ENCODE measurements at places on chromosomes 6 and 20. TPM values are rescaled to one million over a fixed set of nuclear protein-coding genes. Genes with fewer than 3 reads are reported as not detected.

Gene PAK5
- not detected for total RNA-seq

Gene SLC22A1
- total RNA-seq = 1.5 TPM

Gene CD109
- 0.15 TPM for total RNA-seq

Gene C6orf141
- total RNA-seq = not detected

DNA sequence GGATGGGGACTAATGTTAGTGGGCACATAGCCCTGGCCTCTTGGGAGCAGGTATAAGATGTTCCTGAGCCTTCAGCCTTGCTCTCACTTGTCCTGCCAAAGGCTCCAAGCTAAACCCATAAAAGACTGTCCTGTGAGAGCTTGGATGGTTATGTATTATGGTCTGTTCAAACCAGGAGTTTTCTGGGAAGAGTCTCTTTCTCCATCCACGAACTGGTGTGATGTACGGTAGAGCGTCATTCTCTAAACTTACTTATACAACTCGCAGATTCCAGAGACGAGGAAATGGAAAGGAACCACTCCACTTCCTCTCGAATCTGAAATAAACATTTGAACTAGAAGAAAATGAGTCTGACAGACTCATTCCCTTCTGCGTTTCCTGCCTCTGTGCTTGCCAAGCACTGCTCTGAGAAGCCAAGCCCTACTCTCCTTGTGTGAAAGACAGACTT is 5.3 kb downstream of the SOBP start:
- DNase-seq = no peak

- DNase-seq = no peak
These were observed 5.9 kb downstream of the CST1 start for GRCh38 chr20:23744817-23745216.

GRCh38 chr6:130890521-130890971 is 63.3 kb downstream of the SMLR1 start:
- no peak for DNase-seq

GRCh38 chr20:21102603-21103311 is 3.4 kb downstream of the LINC00237 start:
- DNase-seq = peak; percentile 61

- DNase-seq = no peak
These were observed 93.3 kb downstream of the GPX5 start for GRCh38 chr6:28618898-28619555.

- no peak for DNase-seq
These were observed 84.5 kb upstream of the LRFN2 start for GRCh38 chr6:40671694-40672050.

GRCh38 chr6:81606965-81607381 is 145.5 kb downstream of the TENT5A start:
- no peak for DNase-seq

DNA sequence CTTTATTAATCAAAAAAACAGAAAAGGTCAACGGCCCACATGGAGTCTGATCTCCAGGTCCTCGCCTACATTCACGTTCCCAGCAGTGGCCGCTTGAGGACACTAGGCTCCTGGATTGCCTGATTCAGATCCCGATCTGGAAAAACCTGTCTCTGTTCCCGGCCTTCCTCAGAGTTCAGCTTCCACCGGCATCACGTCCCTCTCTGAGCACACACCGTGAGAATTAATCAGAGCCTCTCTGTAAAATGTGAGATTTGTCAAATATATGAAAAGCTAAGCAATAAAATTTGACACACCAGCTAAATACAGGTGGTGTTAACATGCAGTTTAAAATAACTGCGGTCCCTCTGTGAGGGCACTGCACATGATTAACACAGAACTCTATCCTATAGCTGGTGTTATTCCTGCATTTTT is 122.8 kb upstream of the COL21A1 start:
- no peak for DNase-seq

DNA sequence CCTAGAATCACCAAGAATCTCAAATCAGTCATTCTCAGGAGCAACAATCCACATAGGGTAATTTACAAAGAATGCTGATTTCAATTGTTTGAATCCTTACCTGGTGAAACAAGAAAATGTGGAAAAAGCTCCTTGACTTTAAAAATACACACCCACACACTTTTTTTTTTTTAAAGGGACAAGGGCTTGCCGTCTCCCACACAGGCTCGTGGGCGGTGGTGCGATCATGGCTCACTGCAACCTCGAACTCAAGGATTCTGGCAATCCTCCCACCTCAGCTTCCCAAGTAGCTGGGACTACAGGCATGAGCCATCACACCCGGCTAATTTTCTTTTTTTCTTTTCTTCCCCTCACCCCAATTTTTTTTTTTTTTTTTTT is 30.7 kb downstream of the PARD6B start:
- DNase-seq = no peak

- no peak for DNase-seq
These were observed 599.1 kb downstream of the QKI start for GRCh38 chr6:164013480-164014208.
